ENCODE measurements at places on chromosomes 3 and 15. TPM values are rescaled to one million over a fixed set of nuclear protein-coding genes. Genes with fewer than 3 reads are reported as not detected.

Gene CHRD
- 45.1 TPM for total RNA-seq

Gene LRTM1
- total RNA-seq = not detected

Gene KLF13
- total RNA-seq = 150 TPM

Gene HMCES
- 42.8 TPM for total RNA-seq

Gene NFKBIZ
- total RNA-seq = 11.8 TPM

Gene C2CD4A
- 0.19 TPM for total RNA-seq

Gene MME
- total RNA-seq = 2.5 TPM

Gene CILP
- total RNA-seq = 0.12 TPM

Gene EDEM1
- total RNA-seq = 15.7 TPM

Gene CCDC39
- 3.0 TPM for total RNA-seq

Gene C15orf40
- 21.8 TPM for total RNA-seq

Gene CLDND1
- 473 TPM for total RNA-seq

Gene FOXB1
- total RNA-seq = not detected

Gene C3orf70
- 38.8 TPM for total RNA-seq

Gene DCUN1D1
- total RNA-seq = 49.4 TPM

Gene ACSBG1
- total RNA-seq = 106 TPM

Gene GRAMD2A
- total RNA-seq = 5.0 TPM

Gene ITIH1
- total RNA-seq = not detected

Gene TOMM70
- 49.9 TPM for total RNA-seq

Gene DUOX2
- total RNA-seq = 0.12 TPM

Gene DUOXA2
- not detected for total RNA-seq

Gene SLC12A1
- 0.99 TPM for total RNA-seq

Gene SERPINI2
- total RNA-seq = 2.6 TPM

Gene PAQR5
- 4.5 TPM for total RNA-seq

Gene CD86
- total RNA-seq = 2.4 TPM

Gene TEX9
- 5.9 TPM for total RNA-seq

Gene PLAAT1
- 9.0 TPM for total RNA-seq

Gene OXTR
- total RNA-seq = 5.3 TPM

Gene TGM4
- not detected for total RNA-seq

Data from dorsolateral prefrontal cortex (tissue), 122 donors.